ENCODE measurements at places on chromosomes 11 and 22.
A peak's percentile ranks its signal among the peaks of the same experiment; 100 is the strongest.

- DNase-seq, result no peak
Measured at GRCh38 chr11:86174101-86175046, 70.2 kb upstream of the EED start.

DNA sequence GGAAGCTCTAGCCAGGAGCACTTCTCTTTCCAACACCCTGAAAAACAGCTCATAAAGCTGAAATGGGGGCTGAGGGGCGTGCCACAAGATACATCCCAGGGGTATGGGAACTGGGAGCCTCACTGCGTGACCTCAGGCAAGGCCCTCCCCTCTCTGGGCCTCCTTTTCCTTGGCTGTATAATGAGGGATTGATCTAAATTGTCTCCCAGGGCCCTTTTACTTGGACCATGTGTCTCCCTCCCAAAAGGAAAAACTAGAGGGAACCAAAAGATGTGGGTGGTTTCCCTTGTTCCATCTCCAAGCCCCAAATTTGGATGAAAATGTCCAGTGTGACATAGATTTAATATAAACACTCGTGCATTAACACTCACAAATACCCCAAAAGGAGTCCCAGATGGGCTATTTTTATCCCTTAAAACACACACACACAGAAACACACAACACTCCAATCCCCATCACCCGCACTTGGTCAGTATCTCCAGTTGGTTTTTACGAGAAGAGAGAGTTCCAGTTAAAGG is 25.9 kb upstream of the SMTN start:
- no peak for DNase-seq

- DNase-seq, result no peak
Measured at GRCh38 chr11:27046956-27047355, 6.3 kb downstream of the BBOX1 start.

DNA sequence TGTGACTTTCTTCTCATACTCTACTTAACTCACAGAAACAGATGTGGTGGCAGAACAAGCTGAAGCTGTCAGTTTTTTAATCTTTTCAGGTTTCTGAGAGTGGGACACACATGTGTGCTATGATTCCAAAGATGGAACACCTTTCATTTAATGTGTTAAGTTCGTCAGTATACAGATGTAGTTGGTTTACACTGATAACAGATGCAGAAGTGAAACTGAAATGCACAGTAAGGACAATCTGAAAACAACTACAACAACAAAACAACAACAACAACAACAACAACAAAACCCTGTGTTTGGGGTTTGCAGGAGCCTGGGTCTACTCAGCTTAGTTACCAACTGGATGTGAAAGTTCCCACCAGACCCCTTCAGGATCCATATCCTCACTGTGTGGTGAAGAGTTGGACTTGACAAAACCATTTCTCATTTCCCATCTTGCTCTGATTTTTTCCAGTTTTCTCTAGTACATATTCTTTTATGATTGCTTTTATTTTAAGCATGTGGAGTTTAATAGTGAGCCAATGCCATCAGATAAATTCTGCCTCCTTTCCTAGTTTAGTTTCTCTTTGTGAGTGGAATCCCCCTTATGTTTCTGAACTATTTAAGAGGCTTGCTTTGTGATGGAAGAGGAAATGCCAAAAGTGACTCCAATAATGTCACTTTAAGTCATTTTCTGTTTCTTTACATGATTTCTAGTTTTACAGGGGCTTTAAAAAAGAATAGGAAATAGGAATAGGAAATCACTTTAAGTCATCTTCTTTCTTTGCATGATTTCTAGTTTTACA is 47.8 kb downstream of the ARHGAP42 start:
- no peak for DNase-seq

DNA sequence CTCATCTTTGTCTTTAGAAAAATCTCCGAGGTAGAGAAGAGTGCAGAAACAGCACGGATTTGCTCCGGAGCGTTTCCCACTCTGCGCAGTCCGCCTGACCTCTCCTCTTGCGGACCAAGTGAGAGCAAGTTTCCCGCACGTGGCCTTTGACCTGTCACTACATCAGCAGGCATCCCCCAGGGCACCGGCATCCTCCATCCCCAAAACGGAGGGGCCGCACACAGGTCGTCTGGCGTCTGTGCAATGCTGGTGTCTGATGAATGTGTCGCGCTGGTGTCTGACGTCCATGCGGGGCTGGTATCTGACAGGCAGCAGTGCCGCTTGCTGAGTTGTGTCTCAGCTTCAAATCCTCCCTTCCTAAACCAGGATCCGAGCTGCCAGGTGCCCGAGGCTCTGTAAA is 739 bp upstream of the MRGPRE start:
- DNase-seq, result no peak

DNA sequence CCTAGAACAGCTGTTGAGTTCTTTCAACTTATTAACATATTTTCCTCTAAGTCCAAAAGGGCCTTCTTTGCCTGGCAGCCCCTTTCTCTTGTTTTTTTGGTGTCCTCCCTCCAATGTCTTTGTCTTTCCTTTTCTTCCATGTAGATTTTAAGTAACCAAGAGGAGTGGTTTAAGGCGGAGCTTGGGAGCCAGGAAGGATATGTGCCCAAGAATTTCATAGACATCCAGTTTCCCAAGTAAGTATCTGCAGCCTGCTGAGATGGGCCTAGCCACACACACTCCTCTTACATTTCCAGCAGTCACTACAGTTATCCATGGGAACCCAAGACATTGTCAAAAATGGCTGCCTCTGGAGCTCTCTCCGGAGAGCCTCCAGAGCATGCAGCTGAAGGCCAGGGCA is 4.5 kb upstream of the TMA7B start:
- DNase-seq, result no peak

DNA sequence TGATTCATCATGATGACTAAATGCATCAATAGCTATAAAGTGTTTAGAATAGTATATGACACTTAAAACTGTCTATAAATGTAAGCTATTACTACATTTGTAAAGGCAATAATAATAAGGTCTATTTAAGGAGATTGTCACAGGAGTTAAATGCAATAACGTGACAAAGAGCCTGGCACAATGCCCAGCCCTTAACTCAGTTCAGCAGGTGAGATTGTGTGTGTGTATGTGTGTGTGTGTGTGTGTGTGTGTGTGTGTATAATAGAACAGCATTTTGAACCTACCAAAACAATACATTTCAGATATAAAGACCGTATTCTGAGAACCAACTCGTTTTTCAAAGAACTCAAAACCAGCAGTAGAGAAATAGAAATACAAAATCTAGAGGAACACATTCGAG is 177.5 kb downstream of the MYO18B start:
- no peak for DNase-seq

- DNase-seq, result no peak
Measured at GRCh38 chr22:47659467-47660223, 897.2 kb downstream of the TBC1D22A start.

DNA sequence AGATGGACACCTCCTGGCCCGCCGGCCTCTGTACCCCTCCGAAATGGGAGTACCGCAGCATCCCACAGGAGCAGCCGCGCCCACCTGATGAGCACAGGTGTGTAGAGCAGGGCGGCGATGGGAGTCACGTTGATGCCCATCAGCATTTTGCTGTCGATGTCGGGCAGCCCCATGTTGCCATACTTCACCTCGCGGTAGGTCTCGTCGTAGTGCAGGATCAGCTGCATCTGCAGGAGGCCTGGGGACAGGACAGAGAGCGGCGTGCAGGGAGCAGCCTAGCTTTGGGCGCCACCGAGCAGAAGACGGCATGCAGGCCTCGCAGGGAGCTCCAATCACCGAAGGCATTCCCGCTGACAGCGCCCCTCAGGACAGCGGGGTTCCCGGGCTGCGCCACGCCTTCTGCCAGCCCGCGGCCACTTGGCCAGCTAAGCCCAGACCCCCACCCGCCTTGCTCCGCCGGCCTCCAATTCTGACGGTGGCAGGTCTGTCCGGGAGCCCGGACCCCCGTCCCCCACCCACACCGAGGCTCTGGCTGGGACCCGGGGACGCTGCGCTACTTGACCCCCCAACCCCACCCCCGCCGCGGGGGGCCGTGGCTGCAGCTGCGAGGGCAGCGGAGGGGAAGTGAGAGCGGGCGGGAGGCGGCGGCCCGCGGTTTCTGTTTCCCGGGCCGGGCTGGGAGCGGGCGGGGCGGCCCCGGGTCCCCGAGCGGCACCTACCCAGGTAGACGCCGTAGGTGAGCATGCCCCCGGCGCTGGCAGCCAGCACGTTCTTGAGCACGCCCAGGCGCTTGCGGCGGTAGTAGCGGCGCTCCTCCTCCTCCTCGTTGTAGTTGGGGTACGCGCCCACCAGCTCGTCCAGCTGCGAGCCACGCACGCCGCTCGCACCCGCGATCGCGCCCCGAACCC is 705 bp downstream of the UNC93B1 start:
- peak; percentile 61 for DNase-seq

GRCh38 chr22:26330971-26331625 is 98.0 kb upstream of the ASPHD2 start:
- DNase-seq, result peak; percentile 56

DNA sequence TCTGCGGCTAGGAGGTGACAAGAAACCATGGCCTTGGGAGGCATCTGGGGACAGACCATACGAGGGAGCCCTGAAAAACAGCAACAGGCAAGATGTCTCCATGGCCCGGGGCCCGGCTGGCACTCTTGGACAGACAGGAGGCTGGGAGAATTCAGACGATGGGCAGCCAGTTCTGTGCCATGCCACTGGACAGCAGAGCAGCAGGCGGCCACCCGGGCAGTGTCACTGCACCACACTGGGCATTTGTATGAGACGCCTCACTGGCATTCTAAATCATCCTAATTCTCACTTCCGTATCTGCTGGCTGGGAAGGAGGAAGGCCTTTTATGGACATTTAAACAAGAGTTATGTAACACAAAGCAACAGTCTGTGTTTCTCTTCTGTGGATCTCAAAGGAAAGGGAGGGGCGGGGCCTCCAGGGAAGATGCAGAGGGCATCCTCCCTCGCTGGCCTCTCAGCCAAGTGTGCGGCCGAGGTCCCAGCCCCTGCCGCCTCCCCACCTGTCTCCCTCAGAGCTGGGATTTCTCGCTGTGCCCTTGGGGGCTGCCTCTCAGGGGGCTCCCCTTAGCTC is 350.3 kb downstream of the SHANK2 start:
- no peak for DNase-seq

- DNase-seq, result no peak
Measured at GRCh38 chr11:121898903-121899302, 217.1 kb downstream of the BLID start.

DNA sequence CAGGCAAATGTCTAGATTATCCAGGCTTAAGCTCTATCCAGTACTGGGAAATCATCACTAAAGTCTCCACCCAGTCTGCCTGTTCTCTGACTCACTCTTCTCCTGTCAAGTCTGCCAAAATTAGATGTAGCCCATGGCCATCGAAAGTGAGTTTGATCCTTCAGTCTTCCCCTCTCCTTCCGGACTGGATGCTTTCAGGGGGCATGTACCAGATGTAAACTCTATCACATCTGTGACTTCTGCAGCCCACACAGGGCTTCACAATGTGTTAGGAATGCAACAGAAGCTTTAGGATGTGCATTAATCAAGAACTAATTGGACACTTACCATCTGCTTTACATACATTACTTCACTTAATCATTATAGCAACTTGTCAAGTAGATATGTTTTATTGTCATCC is 12.3 kb downstream of the ME3 start:
- no peak for DNase-seq

GRCh38 chr22:22099194-22099486 is 116.6 kb upstream of the TOP3B start:
- DNase-seq, result no peak

GRCh38 chr11:15213471-15214231 is 98.9 kb downstream of the INSC start:
- DNase-seq, result no peak

- DNase-seq, result no peak
Measured at GRCh38 chr11:35419184-35419829, at the start of gene SLC1A2. Gene SLC1A2, minus strand, starts transcription at chr11:35419558. Its CDS starts 592 bp downstream, at chr11:35418966.

- DNase-seq, result no peak
Measured at GRCh38 chr11:26993965-26994457, at the start of gene FIBIN. Gene FIBIN, plus strand, starts transcription at chr11:26994112. Its CDS starts 415 bp downstream, at chr11:26994527.

DNA sequence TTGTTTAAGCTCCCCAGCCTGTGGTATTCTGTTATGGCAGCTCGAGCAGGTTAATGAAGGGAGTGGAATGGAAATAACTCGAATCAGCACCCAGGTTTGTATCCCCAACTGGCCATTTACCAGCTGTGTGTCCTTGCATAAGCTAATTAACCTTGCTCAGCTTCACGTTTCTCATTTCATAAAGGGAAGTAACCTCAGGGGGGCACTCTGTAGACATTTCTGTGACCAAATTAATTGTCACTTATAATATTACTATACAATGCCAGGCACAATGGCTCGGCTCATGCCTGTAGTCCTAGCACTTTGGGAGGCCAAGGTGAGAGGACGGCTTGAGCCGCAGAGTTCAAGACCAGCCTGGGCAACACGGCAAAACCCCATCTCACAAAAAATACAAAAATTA is 13.8 kb downstream of the ADA2 start:
- DNase-seq, result no peak

DNA sequence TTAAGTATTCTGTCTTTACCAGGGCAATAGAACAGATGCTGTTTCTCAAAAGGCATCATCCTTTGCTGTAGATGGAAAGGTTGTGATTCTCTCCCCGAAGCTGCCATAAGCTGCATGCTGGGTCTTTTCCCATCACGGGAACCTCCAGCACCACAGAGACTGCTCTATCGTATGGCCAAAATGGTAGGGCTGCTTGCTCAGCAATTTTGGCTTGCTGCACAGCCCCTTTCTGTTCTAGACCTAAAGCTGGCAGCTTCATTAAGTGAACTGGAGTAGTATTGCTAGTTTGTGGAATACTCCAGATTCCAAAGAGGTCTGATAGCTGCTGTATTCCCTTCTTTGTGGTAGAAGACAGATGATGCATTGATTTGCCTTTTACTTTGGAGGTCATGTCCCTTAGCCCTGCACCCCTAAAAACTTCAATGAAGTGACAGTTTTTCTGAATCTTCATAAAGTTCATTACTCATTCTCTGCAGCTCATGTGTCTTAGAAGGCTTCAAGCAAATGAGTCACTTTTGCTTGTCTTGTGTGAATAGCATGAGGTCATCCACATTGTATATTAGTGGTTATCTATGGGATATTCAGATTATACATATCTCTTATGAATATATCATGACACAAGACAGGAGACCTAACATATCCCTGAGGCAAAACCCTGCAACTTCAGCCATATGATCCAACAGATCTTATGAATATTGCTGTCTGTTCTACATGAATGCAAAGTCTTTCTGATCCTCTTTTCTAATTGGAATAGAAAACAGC is 245.3 kb downstream of the FAM76B start:
- DNase-seq, result no peak

- DNase-seq, result no peak
Measured at GRCh38 chr22:46731246-46732040, 6.6 kb downstream of the CERK start.
